ENCODE measurements at places on chromosomes 6 and 20. TPM values are rescaled to one million over a fixed set of nuclear protein-coding genes. Genes with fewer than 3 reads are reported as not detected.

DNA sequence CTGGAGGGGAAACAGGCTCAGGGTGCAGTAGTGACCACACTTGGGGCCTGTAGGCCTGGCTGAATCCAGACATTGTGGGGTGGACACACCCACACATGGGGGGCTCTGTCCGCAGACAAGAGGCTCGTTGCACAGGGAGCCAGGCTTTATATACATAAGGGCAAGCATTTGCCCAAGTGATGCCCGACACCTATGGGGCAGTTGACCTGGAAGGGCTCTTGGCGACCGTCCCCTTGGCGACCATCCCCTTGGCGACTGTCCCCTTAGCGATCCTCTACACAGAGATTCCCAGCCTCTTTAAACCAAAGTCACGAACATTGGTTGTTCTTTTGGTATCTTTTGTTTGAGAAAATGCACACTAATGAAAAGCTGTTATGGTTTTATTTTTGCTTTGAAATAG, 2.7 kb downstream of the TOX2 start:
- DNase-seq = no peak

- DNase-seq = no peak
Measured at GRCh38 chr20:38113401-38114325, 51.4 kb downstream of the TGM2 start.

DNA sequence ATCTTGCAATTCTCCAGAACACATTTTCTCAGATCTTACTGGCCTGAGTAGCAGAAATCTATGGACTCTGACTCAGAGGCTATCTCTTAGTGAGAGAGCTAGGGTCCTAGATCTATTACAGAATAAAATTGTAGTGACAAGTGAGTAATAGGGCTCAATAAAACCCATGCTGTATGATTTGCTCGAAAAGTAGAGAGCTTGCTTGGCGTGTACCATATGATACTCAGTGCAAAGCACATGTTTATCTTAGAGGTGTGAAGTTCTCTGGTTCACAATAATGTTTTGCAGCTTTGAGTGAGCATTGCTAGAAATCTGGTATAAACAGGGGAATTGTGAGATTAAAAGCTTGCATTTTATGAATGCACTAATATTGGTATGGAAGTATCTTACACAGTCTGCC, 87.8 kb upstream of the PRSS16 start:
- DNase-seq = no peak

DNA sequence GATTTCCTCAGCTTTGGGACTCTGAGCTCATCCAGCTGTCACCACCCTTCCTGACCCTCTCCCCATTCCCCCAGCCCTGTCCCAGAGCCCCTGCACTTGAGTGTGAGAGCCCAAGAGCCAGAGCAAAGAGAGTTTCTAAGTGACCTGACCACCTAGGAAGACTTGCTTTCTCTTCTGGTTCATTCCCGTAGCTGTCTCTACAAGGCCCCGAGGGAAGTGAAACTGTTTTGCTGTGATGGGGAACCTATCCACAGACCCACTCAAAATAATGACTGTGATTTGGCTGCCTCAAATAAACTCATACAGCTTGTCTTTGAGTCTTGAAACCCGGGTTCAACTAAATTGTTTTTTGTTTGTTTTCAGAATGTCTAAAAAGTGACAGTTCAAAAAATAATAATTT, 74.6 kb upstream of the XRN2 start:
- DNase-seq = no peak

DNA sequence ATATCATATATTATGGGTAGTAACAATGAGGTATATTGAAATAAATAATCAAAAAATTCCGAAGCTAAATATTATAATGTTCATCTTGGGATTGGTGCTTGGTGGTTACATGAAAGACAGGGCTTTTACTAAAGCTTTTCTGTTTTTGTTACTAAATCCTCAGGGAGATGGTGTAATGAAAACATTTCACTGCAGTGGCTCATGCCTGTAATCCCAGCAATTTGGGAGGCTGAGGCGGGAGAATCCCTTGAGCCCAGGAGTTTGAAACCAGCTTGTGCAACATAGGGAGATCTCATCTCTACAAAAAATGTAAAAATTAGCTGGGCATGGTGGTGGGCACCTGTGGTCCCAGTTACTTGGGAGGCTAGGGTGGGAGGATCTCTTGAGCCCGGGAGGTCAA, 42.9 kb downstream of the AFG1L start:
- DNase-seq = no peak

- DNase-seq = no peak
Measured at GRCh38 chr20:13022401-13023155, 13.8 kb downstream of the SPTLC3 start.

DNA sequence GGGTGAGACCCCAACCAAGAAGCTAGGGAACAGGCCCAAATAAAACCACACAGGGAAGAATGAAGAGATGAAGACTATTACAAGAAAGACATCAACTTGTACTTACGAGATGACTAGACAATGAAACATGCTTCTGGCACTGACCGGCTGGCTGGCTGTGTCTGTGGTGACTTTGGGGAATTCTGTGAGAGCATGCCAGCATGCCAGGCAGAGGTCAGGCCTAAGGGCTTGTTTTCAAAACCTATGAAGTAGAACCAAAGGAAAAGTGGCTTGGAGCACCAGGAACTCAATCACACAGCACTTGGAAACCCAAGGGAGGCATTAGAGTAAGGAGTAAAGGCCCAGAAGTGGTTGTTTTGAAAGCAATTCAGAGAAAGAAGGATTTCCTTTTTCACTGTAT, 28.4 kb upstream of the GSTA3 start:
- DNase-seq = no peak

DNA sequence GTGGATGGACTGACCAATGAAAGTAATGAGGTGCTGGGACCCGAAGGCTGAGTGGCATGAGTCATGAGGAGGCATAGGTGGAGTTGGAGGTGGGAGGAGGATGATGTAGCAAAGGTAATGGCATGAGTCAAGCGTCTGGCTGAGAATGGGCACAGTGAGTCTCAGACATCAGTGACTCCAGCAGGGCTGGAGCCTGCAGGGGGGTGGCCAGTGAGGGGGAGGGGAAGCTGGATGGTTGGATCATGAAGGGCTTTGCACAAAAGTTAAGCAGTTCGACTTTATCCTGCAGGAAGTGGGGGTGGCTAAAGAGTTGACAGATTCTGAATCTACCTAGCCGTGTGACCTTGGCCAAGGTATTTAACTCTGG, 99.0 kb upstream of the IYD start:
- no peak for DNase-seq

- DNase-seq = no peak
Measured at GRCh38 chr6:168062346-168063289, 16.4 kb downstream of the FRMD1 start.

GRCh38 chr20:16865406-16865805, 117.2 kb downstream of the OTOR start:
- DNase-seq = no peak

DNA sequence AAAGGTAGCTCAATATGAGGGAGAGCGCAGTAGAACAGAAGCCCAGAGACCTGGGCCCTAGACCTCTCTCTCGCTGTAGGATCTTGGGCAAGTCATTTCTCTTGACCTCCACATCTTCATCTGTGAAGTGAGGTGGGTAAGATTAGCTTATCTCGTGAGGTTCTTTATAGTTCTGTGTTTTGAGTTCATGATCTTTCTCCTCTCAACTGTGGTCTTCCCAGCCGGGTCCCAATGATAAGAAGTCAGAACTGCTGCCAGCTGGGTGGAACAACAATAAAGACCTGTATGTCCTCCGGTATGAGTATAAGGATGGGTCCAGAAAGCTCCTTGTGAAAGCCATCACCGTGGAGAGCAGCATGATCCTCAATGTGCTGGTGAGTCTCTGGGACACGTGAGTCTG, 6.9 kb downstream of the PSMF1 start:
- DNase-seq = no peak

GRCh38 chr6:139583420-139583819, 209.0 kb upstream of the CITED2 start:
- no peak for DNase-seq

GRCh38 chr6:121393731-121394505, 41.5 kb upstream of the GJA1 start:
- DNase-seq = peak; percentile 37

DNA sequence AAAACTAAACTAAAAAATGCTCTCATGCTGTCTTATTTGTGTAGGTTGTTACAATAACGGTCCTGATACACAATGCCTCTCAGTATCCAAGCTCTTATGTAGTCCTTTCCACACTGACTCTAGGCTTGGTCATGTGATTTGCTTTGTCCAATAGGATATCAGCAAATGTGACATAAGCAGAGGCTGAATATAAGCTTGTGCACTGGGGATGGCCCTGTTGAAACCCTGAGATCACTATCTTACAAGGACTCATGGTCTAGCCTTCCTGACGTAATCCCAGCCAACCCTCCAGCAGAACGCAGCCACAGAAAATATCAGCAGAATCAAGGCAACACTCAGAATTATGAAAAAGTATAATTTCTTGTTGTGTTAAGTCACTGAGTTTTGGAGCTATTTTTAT, 145.1 kb upstream of the CCN2 start:
- DNase-seq = no peak

GRCh38 chr6:136890194-136890839, 31.8 kb upstream of the SLC35D3 start:
- DNase-seq = no peak

DNA sequence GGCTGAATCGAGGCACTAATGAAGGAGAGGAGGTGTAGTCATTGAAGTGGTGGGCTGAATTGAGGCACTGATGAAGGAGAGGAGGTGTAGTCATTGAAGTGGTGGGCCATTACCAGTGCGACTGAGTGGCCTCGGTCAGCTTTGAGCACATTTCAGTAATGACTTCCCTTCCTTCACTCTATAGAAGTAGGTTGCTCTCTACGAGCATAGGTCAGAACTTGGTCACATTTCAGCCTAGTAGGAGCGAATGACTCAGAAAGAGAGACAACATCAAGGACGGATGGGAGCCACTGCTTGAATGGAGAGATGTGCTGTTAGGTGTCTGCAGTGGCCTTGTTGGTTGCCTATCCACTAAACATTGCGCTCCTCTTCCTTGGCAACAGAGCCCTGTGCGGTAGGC, 39.5 kb downstream of the ZDHHC14 start:
- DNase-seq = no peak

GRCh38 chr6:154441995-154442310, 68.5 kb downstream of the CNKSR3 start:
- no peak for DNase-seq

GRCh38 chr6:3139090-3139903, 18.0 kb downstream of the TUBB2A start:
- peak; percentile 27 for DNase-seq

- DNase-seq = no peak
Measured at GRCh38 chr20:53312957-53313356, 280.7 kb downstream of the ZNF217 start.

DNA sequence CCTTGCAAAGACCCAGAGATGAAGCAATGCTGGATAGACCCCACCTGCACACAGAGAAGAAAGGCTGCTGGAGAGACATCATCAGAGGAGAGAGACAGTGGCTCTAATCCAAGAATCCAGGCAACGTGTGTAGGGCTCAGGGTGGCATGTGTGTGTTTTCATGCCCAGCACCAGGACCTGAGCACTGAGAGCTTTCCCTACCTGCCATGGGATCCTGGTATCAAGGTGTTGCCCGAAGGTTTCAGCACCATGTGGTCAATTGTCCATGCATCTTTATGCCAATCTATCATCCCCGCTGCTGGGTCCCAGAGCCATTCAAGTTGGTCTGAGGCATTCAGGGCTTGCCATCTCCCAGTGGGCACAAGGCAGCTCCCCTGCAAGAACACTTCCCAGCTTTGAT, 7.5 kb upstream of the CD93 start:
- DNase-seq = no peak

DNA sequence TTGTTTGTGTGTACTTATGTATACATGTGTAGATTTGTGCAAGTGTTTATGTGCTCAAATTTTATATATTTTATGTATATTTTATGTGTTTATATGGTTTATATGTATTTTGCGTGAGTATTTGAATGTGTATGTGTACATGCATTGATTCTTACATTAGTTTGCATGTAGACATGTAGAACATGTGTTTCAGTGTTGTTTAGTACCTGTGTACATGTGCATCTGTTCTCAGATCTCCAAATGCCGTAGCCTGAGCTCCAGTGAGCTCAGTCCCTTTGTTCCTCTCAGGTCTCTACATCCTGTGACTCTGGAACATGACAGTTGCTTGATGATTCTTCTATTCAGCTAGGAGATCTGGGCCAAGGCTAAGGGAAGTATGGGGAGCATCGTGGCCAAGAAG, 4.5 kb upstream of the DEFB119 start:
- no peak for DNase-seq

GRCh38 chr20:44008806-44009678, 94.4 kb downstream of the TOX2 start:
- no peak for DNase-seq

- no peak for DNase-seq
Measured at GRCh38 chr6:20919677-20920385, 385.6 kb downstream of the CDKAL1 start.

DNA sequence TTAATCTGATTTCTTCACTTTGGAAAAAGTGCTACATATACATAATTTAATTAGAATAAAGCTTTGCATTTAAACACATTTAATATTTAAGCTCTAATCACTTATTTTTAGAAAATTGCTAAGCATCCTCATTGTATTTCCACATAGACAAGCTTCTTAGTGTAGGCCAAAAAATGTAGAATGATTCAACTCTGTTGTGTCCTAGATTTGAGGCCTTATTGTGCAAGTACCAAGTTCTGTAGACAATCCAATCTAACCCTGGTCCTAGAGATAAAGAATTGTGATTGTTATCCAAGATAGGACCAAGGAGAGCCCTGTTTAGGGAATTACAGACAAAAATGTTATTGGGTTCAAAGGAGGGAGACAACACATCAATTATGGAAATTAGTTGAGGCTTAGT, 27.6 kb downstream of the MRAP2 start:
- no peak for DNase-seq

PLA2G7 gene
- 2.6 TPM for polyA plus RNA-seq

HLA-F gene
- 5.0 TPM for polyA plus RNA-seq

ABHD16B gene
- not detected for polyA plus RNA-seq

DUSP22 gene
- polyA plus RNA-seq = 21.2 TPM

BTNL2 gene
- polyA plus RNA-seq = 3.4 TPM

KCNG1 gene
- 4.3 TPM for polyA plus RNA-seq

TFAP2C gene
- polyA plus RNA-seq = 1.1 TPM

POM121L2 gene
- polyA plus RNA-seq = not detected

TMEM200A gene
- 27.8 TPM for polyA plus RNA-seq

BFSP1 gene
- 3.6 TPM for polyA plus RNA-seq

EBF4 gene
- 31.4 TPM for polyA plus RNA-seq

DNAH8 gene
- 0.90 TPM for polyA plus RNA-seq

TBC1D32 gene
- 18.7 TPM for polyA plus RNA-seq

SLC25A27 gene
- polyA plus RNA-seq = 69.6 TPM

RIPPLY2 gene
- not detected for polyA plus RNA-seq

NRN1 gene
- polyA plus RNA-seq = 3.6 TPM

All from left kidney (tissue), 8 donors.